EH (cell line): ENCODE measurements at places on chromosomes 7 and 10.

GRCh38 chr7:44153948-44154335 lies 12.8 kb upstream of the MYL7 start:
- DNase-seq = no peak

DNA sequence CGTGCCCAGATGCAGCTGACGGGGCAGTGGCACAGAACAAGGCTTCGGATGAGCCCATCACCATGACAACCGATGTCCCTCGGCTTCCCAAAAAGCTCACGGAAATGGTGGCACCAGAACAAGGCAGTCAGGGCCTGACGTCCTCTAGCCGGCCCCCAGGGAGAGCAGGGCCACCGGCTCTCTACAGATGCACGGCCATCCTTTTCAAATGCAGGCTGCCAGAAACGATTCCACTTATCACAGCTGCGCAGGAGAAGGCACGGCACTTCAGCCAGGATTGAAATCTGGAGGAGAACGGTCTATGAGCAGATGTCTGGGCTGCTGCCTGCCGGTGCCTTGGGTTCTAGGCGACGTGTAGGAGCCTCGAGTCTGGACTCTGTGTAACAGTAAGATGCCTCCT lies 223.8 kb downstream of the ZMYND11 start:
- DNase-seq = no peak

GRCh38 chr7:44618753-44619152 lies 12.3 kb downstream of the OGDH start:
- no peak for DNase-seq

- DNase-seq = no peak
Observed at GRCh38 chr10:78465431-78465830, 431.8 kb downstream of the RPS24 start.
